AG04450 (cell line): ENCODE measurements at places on chromosomes 13 and 19. TPM values are rescaled to one million over a fixed set of nuclear protein-coding genes. Genes with fewer than 3 reads are reported as not detected.
A peak's percentile ranks its signal among the peaks of the same experiment; 100 is the strongest.

- no peak for DNase-seq
These were observed 98.7 kb upstream of the KL start for GRCh38 chr13:32917504-32917903.

GRCh38 chr19:16676101-16676798, 15.3 kb downstream of the TMEM38A start:
- DNase-seq, result no peak

DNA sequence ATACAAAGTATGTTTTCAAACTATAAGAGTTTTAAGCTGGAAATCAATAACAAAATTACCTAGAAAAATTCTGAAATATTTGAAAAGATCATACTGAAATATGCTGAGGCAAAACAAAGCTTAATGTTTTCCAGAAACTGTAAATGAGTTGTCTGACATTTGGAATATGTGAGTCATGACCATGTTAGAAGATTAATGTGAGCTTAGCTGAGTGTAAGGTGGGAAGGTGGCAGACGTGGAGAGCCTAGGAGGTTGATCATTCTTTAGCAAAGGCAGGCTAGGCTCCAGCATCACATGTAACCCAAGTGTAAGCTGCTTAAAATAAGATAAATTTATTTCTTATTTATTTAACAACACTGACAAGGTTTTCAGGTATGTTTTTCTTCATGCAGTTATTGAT, 2086.1 kb upstream of the PCDH20 start:
- DNase-seq, result no peak

- no peak for DNase-seq
These were observed 8.2 kb downstream of the NFIC start for GRCh38 chr19:3374369-3375112.

DNA sequence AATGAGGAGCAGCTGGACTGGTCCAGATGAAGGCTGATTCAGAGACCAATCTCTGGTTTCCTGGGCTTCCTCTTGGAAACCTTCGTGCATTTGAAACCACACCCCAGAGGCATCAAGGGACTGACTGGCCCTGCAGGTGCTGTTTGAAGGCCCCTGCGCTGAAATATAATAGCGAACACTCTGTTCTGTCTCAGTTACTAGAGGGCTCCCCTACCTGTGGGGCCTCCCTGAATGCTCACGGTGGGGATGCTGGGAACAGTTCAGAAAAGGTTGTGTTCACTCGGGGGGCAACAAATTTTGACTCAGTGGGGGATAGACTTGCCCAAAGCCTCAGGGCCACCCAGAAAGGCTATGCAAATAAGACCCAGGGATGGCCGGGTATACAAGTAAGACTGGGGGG, 6.4 kb downstream of the CCDC8 start:
- no peak for DNase-seq

DNA sequence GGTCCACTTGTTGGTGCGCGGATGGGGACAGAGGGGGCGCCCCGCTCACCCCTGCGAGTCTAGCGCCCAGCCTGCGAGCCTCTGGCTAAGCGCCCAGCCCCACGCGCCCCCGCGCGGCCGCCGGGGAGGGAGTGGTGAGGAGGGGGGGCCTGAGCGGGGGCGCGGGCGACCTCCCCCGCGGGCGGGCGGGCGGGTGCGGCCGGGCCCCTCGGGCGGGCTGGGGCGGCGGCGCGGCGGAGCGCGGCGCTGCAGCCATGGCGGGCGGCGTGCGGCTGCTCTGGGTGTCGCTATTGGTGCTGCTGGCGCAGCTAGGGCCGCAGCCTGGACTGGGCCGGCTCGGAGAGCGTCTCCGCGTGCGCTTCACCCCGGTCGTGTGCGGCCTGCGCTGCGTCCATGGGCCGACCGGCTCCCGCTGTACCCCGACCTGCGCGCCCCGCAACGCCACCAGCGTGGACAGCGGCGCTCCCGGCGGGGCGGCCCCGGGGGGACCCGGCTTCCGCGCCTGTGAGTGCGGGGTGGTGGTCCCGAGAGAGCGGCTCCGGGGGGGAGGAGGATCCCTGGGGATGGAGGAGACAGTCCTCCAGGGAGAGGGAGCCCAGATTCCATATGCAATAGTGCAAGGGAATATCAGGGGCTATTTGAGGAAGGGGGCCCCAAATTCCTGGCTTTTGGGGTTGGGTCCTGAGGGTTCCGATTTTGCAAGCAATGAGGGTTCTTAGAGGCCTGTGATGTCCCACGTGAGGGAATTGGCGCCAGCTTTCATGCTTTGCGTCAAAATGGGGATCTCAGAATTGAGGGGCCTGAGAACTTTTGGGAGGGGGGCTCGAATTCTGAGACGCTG, at the start of gene LTBP4:
LTBP4 (plus strand) TSS at position 236 of the 841 bp plus-strand sequence; CDS start at position 255, 19 bp downstream.
- DNase-seq, result no peak

DNA sequence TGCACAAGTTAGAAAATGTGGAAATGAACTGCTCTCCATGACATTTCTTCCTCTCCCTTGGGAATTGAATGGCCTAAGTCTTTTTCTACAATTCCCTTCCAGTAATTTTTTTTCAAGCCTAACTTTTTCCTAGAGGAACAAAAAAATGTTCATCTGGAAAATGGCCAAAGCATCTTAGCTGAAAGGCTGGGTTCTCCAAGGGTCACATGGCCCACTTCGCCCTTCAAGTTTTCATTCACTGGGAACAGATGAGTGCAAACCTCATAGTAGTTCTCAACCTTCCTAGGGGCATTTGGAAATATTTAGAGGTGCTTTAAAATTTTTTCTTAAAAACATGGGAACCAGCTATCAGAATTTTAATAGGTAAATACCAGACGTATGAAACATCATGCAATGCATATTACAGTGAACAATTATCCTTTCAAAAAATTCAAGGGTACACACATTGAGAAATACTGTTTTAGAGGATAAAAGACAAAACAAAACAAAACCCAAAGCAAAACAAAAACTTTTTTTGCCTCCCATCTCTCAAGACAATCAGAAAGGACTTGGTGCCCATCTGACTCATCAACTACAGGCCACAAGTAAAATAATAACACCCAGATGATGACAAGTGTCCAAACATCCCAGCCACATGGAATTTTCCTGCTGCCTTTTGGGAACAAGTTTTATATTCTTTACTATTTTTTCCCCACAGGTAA, 208.8 kb downstream of the SLITRK6 start:
- DNase-seq, result no peak

GRCh38 chr19:49690656-49691242, at the start of gene CPT1C:
TSS of gene CPT1C (plus strand) at chr19:49691116. CDS start at chr19:49692253, 1,137 bp downstream.
- DNase-seq, result peak; percentile 61

DNA sequence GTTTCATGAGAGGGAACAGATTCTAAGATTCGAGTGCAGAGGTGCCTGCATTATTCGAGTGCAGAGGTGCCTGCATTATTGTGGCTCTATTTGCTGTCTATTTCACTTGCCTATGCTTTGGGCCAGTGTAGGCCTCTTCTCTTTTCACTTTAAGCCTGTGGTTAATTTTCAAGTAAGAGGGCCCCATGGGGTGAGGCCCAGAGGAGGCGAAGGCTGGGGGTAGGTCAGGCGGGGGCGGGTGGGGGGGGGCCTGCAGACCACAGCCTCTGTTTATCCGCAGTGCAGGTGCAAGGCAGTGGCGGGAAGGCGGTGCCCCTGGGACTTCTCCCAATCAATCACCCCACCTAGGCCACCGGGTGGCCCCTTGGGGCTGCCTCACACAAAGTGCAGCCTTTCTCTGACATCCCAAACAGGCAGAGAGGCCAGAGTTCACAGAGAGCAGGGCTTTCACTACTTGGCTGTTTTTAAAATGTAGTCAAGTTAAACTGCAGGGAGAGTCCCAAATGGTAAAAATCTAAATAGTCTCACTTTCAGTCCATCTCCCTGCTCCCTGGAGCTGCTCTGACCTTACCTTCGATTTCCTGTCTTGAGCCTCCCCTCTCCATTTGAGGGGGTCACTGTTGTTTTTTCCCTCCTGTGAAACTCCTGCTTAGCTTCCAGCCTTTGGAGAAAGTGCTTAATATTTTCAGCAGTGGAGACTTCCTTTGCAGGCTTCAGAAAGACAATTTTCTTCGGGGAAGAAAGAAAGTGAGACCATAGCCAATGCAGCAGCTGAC, 249.0 kb downstream of the DLEU7 start:
- DNase-seq, result no peak

DNA sequence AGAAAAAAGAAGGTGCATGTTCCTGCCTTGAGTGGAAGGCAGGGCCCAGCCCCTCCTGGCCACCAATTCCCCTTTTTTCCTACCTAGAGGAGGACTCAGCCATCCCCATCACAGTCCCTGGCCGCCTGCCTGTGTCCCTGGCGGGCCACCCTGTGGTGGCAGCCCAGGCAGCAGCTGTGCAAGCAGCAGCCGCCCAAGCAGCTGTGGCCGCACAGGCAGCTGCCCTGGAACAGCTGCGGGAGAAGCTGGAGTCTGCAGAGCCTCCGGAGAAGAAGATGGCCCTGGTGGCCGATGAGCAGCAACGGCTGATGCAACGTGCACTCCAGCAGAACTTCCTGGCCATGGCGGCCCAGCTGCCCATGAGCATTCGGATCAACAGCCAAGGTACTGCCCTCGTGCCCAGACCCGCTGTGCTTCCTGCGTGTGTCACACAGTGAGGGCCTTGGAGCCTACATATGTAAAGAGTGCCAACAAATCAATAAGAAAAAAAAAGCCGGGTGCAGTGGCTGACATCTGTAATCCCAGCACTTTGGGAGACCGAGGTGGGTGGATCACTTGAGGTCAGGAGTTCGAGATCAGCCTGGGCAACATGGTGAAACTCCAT, 17.6 kb upstream of the WDR18 start:
- no peak for DNase-seq

GRCh38 chr19:38233740-38234251, 9.8 kb upstream of the DPF1 start:
- DNase-seq, result peak; percentile 27

GRCh38 chr13:110826101-110826500, 88.8 kb downstream of the ANKRD10 start:
- no peak for DNase-seq

GRCh38 chr13:47519626-47520025, 481.4 kb downstream of the SUCLA2 start:
- no peak for DNase-seq

- DNase-seq, result peak; percentile 90
These were observed 19.6 kb upstream of the EPHX3 start for GRCh38 chr19:15251749-15252397.

- no peak for DNase-seq
These were observed 57.2 kb downstream of the WASF3 start for GRCh38 chr13:26614721-26615120.

GRCh38 chr13:47454986-47455385, 546.1 kb downstream of the SUCLA2 start:
- no peak for DNase-seq

- DNase-seq, result no peak
These were observed 835.0 kb upstream of the PCDH20 start for GRCh38 chr13:62250501-62251201.

- DNase-seq, result no peak
These were observed 163.1 kb upstream of the MIR17HG start for GRCh38 chr13:91184244-91184926.

GRCh38 chr19:18900700-18901481, 4.9 kb upstream of the CERS1 start:
- no peak for DNase-seq

DNA sequence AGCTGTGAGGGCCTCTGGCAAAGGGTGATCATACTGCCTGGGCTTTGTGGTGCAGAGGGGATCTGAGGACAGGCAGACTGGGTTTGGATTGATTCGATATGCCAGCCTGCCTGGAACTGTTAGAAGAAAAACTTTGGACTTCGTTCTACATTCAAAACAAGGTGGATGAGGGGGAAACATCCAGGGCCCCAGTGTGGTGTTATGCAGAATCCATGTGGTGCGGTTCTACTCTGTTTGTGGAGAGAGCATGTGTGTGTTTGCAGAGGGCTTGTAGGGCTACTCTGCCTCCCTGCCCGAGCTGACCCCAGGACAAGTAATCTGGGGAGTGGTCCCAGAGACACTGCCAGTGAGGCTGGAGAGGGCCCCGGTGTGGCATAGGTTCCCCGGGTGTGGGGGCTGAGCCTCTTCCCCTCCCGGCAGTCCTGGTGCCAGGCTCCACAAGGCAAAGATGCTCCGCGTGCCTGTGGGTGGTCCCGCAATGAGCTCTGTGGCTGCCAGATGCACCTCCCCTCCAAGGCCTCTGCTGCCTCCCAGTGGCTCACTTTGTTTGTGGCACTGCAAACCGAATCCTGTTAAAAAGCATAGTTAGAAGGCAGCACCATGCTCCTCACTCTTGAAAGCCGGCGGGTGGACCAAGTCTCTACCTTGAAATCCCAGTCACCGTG, 22.3 kb upstream of the TFDP1 start:
- peak; percentile 48 for DNase-seq

- no peak for DNase-seq
These were observed 10.2 kb downstream of the MPHOSPH8 start for GRCh38 chr13:19643652-19644051.

DNA sequence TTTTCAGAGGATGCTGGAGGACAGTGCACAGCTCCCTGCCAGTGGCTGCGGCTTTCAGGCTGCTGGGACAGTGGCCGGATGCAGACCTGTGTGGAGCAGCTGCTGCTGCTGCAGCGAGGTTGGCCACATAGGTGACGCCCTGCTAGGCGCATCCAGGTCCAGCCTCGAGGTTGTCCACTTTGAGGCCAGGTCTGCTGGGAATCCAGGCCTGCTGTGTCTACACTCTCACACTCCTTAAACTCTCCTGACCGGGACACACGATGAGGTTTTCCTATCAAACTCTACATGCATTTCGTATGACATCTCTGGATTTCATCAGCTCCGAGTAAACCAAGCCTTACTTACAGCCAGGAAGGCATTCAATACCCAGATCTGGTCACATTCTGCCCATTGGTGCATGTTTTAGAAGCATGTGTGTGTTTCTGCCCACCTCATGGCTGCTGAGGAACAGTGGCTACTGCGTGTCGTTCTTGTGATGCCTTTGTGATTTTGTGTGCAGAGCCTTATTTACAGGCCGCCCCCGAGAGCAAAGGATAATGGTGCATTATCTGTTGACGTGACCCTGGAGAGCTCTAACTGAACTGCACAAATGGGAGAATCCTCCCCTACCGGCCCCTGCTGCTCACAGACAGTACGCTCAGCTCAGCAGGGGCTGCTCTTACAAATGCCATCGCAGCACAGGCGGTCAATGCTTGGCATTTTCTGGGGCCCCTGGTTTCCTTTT, 12.3 kb upstream of the MCF2L start:
- DNase-seq, result no peak

- no peak for DNase-seq
These were observed 19.5 kb downstream of the PRKD2 start for GRCh38 chr19:46697204-46697960.

ADGRE2 gene
- polyA plus RNA-seq, result 0.12 TPM in 1 of 2 replicates, not detected in the other

PLIN3 gene
- polyA plus RNA-seq, result 103 and 125 TPM in 2 replicates

IZUMO4 gene
- polyA plus RNA-seq, result 0.56 and 0.84 TPM in 2 replicates

AZU1 gene
- polyA plus RNA-seq, result 0.04 TPM in 1 of 2 replicates, not detected in the other

TMTC4 gene
- polyA plus RNA-seq, result 20.8 and 22.2 TPM in 2 replicates

REEP6 gene
- 0.84 and 1.1 TPM in 2 replicates for polyA plus RNA-seq

DCT gene
- polyA plus RNA-seq, result not detected in 2 replicates

PALM3 gene
- polyA plus RNA-seq, result 0.43 and 0.51 TPM in 2 replicates

IFI30 gene
- 6.9 and 8.1 TPM in 2 replicates for polyA plus RNA-seq

CEACAM4 gene
- polyA plus RNA-seq, result not detected in 2 replicates

CGB1 gene
- not detected in 2 replicates for polyA plus RNA-seq

ALKBH7 gene
- 11.6 and 16.4 TPM in 2 replicates for polyA plus RNA-seq

CLIP3 gene
- 18.1 and 29.4 TPM in 2 replicates for polyA plus RNA-seq
